Activated CD8-positive, alpha-beta T cell treated with anti-CD3 and anti-CD28 coated beads for 36 hours (primary cell): ENCODE measurements at places on chromosomes 13 and 19. TPM values are rescaled to one million over a fixed set of nuclear protein-coding genes. Genes with fewer than 3 reads are reported as not detected.

DNA sequence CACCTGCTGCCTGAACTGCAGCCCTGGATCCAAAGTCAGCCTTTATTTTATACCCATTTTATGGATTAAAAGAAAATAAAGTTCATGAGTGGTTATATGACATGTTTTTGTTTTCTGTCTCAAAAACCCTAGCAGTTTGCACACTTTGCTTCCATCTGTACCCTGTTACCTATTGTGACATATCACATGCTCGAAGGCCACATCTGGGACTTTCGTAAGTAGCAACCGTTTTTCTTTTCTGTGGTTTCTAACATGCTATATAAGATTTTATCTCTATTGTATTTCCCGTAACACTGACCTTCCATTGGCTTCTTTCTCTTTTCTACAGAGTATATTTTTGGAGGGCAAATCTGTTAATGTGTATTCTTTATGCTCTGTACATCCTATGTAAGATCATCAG, 1007.2 kb downstream of the PCDH9 start:
- DNase-seq, result no peak

- DNase-seq, result no peak
Measured at GRCh38 chr13:23608701-23609413, 38.6 kb downstream of the TNFRSF19 start.

DNA sequence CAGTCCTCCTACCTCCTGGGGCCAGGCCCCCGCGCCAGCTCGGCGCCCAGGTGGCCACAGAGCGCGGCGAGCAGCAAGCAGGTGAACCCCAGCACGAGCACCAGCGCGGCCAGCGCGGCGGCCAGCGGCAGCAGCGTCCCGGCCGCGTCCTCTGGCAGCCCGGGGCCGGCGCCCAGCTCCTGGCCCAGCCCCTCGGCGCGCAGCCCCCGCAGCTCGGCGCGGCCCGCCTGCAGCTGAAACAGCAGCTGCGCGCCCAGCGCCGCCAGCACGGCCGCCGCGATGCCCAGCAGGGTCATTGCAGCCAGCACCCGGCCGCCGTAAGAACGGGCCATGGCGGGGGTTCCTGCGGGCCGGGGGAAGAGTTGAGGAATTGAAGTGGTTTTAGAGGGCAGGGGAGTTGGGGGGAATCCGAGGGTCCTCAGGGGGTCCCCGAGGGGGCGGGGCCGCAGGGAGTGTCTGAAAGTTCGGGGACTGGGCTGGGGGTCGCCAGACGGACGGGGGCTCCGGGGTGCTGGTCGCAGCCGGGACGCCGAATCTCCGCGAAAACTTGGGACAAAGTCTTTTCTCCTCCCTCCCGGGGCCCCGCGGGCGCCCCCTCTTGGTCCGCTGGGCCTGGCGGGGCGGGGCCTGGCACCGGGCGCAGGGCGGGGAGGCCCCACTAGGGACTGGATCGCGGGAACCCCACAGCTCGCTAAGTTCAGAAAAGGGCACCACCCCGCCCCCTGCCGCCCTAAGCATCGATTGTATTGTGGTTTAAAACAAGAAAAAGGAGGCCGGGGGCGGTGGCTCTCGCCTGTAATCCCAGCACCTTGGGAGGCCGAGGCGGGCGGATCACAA, at the start of gene TMEM221:
Gene TMEM221 (minus strand): TSS at position 538 of the 837 bp plus-strand sequence. CDS start 206 bp downstream, at position 332.
- peak; percentile 83 for DNase-seq

- DNase-seq, result no peak
Measured at GRCh38 chr19:55457683-55458457, 3.6 kb downstream of the ISOC2 start.

GRCh38 chr13:106145997-106146864, 389.2 kb downstream of the EFNB2 start:
- no peak for DNase-seq

DNA sequence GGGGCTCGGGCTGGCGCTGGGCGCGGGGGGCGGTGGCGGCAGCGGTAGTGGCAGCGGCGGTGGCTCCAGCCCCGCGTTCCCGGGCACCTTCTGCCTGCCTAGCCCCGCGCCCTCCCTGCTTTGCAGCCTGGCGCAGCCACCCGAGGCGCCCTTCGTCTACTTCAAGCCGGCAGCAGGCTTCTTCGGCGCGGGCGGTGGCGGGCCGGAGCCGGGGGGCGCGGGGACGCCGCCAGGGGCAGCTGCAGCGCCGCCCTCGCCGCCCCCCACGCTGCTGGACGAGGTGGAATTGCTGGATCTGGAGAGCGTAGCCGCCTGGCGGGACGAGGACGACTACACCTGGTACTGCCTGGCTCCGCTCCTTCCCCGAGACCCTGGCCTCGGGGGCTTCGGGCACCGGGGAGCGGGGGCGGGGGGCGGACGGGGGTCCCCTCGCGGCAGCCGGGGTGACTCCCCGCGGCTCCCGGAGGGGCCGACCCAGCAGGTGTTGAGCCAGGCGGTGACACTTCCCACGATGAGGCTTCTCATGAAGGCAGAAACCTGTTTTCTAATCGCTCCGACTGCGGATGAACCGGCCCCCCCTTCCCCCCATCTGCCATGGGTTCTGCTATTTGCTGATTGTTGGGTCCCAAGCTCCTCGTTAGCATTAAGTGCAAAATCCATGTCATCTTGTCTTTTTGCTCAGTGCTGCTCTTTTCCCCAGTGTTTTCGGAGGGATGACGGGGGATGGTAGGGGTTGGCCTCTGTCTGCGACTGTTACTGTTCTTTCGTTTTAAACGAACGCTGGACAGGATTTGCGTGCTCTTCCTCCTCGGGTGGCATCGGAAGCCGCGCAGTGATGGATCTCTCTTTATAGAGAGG, 943 bp downstream of the SLAIN1 start:
- DNase-seq, result peak; percentile 66

DNA sequence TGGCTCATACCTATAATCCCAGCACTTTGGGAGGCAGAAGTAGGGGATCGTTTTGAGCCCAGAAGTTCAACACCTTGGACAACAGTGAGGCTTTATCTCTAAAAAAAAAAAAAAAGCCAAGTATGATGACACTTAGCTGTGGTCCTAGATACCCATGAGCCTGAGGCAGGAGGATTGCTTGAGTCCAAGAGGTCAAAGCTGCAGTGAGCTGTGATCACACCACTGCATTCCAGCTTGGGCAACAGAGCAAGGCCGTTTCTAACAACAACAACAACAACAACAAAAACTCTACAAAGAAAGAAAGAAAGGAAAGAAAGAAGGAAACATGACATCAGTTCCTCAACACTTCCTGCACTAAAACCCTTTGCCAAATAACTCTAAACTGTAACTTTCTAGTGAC, 265.1 kb upstream of the DACH1 start:
- DNase-seq, result no peak

- DNase-seq, result no peak
Measured at GRCh38 chr13:51246025-51246417, 23.8 kb downstream of the FAM124A start.

DNA sequence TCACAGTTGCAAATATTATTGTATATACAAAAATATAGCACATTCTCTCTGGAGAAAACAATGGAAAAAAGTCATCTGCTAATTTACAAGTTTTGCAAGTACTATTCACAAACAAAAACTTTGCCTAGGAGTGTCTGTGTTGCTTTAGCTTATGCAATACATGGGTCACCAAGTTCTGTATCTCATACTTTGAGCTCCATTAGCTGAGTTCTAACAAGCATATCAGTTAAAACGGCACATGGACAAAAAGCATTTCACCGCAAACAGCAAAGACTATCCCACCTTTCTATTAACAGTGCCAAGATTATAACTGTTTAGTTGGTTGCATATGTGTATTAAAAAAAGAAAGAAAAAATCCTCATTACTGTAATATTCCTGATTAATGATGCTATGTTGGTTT, 4.6 kb downstream of the SPRY2 start:
- no peak for DNase-seq

GRCh38 chr19:47713046-47714021, at the start of gene EHD2:
Gene EHD2, plus strand, starts transcription at chr19:47713422. Its CDS starts 3,191 bp downstream, at chr19:47716613.
- DNase-seq, result peak; percentile 57

- no peak for DNase-seq
Measured at GRCh38 chr13:51770160-51770559, 33.8 kb downstream of the DHRS12 start.

- peak; percentile 74 for DNase-seq
Measured at GRCh38 chr13:46168341-46168740, 13.6 kb downstream of the LCP1 start.

DNA sequence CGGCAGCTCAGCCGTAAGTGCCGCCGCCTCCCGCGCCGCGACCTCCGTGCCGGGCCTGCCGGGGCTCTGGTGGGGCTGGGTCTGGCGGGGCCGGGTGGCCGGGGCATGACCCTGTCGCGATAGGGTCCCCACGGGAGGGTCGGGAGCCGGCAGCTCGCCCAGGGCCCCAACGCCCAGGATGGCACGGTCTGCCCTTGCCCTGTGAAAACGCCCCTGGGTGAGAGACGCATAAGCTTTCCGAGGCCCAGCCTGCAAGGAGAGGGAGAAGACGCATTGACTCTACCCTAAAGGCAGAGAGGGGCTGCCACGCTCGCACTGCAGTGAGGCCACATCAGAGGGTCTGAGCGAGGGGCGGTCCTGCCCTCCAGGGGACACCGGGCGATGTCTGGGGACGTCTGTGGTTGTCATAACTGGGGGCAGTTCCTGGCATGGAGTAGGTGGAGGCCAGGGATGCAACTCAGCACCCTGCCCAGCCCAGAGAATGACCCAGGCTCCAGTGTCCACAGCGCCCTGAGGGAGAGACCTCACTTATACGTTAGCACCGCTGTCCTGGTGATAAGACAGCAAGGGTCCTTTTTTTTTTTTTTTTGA, 539 bp downstream of the ZNF554 start:
- DNase-seq, result peak; percentile 21

GRCh38 chr13:112699322-112699918, 9.6 kb downstream of the ATP11A start:
- DNase-seq, result no peak

DNA sequence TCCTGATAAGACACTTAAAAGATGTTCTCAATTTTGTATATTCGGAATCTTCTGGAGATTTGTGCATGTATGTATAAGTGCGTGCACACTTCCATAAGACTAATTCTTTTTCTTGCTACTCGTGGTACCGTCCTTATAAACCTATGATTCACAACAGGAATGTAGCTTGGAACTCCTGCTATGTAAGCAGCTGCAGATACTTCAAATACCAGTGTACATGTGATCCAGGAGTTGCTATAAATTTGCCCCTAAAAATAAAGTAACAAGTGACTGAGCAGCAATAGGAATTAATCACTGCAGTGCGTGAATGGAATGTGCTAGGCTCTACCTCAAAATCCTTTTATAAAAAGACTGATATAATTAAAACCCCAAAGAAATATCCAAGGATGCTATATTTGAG, 214.9 kb downstream of the KLF5 start:
- no peak for DNase-seq

GRCh38 chr13:89726690-89727435, 1620.6 kb upstream of the MIR17HG start:
- no peak for DNase-seq

GRCh38 chr19:46383846-46384245, 29.5 kb downstream of the CCDC8 start:
- no peak for DNase-seq

GRCh38 chr13:49925881-49926418, 10.2 kb downstream of the SPRYD7 start:
- no peak for DNase-seq

- no peak for DNase-seq
Measured at GRCh38 chr19:7255631-7256030, 38.6 kb downstream of the INSR start.

DNA sequence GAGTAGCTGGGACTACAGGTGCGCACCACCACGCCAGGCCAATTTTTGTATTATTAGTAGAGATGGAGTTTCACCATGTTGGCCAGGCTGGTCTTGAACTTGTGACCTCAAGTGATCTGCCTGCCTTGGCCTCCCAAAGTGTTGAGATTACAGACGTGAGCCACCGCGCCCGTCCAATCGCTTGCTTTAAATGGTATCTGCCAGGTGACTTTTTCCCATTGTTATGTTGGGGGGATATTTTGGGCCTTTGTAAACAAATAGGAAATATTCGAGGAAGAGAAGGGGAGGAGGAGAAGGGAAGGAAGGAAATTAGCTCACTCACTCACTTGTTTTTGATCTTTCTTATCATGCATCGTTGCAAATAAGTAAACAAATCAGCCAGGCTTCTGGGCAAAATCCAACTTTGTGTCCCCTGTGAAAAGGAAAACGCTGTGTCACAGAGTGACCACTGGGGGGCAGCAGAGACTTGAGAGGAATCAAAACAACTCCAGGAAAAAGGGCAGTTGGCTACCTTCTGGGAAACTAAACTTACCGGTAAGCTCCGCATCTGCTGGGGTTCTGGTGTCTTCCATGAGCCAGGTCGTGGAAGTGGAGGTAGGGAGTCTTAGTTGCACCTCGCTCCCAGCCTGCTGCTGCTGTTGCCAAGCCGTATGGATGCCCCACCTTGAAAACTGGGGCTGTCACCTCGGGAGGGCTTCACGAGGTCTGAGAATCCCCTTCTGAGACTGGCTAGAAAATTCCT, 9.3 kb upstream of the RANBP3 start:
- DNase-seq, result peak; percentile 80

DNA sequence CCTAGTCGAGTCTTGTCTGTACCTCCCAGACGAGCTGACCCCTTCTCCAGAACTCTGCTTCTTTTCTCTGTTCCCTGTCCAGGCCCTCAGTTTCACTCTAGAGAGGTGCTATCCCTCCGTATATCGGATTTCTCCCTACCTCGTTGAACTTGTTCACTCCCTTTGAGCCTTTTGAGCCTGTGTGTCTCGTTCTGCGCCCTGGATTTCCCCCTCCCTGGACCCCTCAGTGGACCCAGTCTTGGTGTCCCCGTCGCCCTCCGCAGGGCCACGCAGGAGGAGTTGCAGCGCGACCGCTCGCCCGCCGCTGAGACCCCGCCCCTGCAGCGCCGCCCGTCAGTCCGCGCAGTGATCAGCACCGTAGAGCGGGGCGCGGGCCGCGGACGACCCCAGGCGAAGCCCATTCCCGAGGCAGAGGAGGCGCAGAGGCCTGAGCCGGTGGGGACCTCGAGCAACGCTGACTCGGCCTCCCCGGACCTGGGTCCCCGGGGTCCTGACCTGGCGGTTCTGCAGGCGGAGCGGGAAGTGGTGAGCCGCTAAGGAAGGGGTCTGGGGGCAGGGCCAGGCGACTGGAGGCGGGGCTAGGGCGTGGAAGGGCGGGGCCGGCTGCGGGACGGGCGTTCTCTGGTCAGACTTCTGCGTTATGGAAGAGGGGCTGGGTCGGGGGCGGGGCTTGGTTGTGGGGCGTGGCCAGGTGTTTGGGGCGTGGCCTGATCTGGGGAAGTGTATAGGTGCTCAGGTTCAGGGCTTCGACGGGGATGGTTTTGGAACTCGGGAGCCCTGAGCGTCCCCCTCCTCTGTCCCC, 5.5 kb downstream of the EPS8L1 start:
- peak; percentile 94 for DNase-seq

GRCh38 chr13:112721198-112722104, 31.6 kb downstream of the ATP11A start:
- DNase-seq, result no peak

- DNase-seq, result peak; percentile 84
Measured at GRCh38 chr19:51887522-51888498, at the start of gene ZNF577. Gene ZNF577, minus strand, starts transcription at chr19:51887951. Its CDS starts 7,569 bp downstream, at chr19:51880382.

GRCh38 chr19:3836887-3837286, 32.0 kb downstream of the ZFR2 start:
- DNase-seq, result peak; percentile 19

- DNase-seq, result peak; percentile 62
Measured at GRCh38 chr19:2282062-2282861, at the start of gene PEAK3. Gene PEAK3, minus strand, starts transcription at chr19:2282175. Its CDS starts 1,244 bp downstream, at chr19:2280931.

GRCh38 chr13:103066781-103067345, 646 bp upstream of the SLC10A2 start:
- DNase-seq, result no peak

Gene PIBF1
- total RNA-seq, result 29.7 TPM

Gene ATP8A2
- 0.92 TPM for total RNA-seq

Gene IQCN
- 0.59 TPM for total RNA-seq

Gene ZNF793
- total RNA-seq, result 3.8 TPM

Gene CYP4F8
- not detected for total RNA-seq

Gene ABHD13
- 4.1 TPM for total RNA-seq

Gene ADAMTSL5
- 1.3 TPM for total RNA-seq

Gene PEG3
- total RNA-seq, result 0.09 TPM

Gene SEMA6B
- total RNA-seq, result not detected

Gene EHD2
- total RNA-seq, result 1.4 TPM
